ENCODE measurements at places on chromosomes 2 and 18. TPM values are rescaled to one million over a fixed set of nuclear protein-coding genes. Genes with fewer than 3 reads are reported as not detected.

VIT gene
- total RNA-seq, result not detected

DNA sequence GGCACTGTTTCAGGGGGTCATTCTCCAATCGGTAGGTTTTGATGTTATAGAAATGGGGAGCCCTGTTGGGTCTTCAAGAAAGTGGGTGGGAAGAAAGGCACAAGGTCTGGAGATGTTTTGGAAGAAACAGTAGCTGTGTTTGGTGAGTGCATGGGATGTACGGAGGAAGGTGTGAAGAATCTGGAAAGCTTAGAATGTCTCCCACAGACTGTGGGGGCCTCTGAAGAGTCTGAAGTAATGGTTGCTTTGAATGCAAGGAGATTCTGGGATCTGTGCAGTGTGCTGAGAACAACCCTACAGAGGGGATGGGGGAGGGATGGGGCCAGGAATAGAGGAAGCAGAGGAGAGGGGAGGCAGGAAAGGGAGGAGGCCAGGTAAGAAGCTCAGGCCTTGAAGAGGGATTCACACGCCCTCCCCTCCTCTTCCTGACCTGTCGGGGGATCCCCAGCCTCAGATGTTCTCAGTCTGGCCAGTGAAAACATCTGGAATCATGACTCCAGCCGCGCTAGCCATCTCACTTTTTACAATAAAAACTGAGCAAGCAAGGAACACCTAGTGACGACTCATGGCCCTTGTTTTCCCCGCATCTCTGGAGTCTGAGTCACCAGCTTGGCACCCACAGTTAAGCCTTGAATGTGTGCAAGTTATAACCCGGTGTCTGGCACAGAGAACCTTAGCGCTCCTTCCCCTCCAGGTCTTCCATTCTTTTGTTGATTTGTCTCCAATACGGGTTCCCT lies 74.2 kb downstream of the SH3BP4 start:
- ATAC-seq, result peak; percentile 24

FBXO36 gene
- total RNA-seq, result 3.7 TPM

- ATAC-seq, result no peak
Observed at GRCh38 chr18:49866680-49867079, 53.3 kb upstream of the ACAA2 start.

DNA sequence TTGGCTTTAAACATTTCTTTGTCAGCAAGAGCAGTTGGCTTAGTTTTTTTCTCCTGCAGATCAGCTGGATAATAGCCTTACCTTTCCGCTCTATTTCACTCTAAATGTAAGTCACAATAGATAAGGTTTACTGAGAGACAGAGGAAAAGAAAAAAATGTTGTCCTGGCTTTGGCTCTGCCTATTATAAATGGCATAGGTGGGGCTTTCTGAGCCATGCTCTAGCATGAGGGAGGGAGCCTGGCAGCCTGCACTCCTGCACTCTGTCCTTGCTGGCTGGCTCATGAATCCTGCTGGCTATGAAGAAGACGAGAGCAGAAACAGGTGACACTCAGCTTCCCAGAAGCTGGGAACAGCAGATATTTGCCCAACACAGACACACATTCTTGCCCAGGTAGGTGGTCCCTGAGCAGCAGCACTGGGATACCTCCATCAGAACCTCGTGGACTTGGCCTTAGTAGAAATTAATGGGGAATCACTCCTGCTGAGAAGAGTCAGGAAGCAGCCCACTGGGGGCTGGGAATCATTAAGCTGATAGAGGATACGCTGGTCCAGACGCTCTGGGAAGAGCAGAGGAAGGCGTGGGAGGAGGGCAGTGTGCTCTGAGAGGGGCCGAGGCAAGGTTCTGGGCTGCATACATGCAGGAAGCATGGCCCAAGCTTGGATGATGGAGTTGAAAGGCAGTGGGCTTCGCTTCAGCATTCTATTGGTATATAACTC lies 514.4 kb upstream of the HS6ST1 start:
- ATAC-seq, result peak; percentile 18

GRCh38 chr18:6370410-6370809 lies 44.3 kb downstream of the L3MBTL4 start:
- ATAC-seq, result no peak

GREB1 gene
- 7.7 TPM for total RNA-seq

GRCh38 chr2:208607694-208608093 lies 201.1 kb downstream of the PTH2R start:
- ATAC-seq, result no peak

GRCh38 chr2:39772812-39773152 lies 6.3 kb downstream of the THUMPD2 start:
- ATAC-seq, result no peak

- ATAC-seq, result peak; percentile 44
Observed at GRCh38 chr2:134261398-134262131, 7.7 kb downstream of the MGAT5 start.

ACVR1C gene
- total RNA-seq, result 1.1 TPM

DNA sequence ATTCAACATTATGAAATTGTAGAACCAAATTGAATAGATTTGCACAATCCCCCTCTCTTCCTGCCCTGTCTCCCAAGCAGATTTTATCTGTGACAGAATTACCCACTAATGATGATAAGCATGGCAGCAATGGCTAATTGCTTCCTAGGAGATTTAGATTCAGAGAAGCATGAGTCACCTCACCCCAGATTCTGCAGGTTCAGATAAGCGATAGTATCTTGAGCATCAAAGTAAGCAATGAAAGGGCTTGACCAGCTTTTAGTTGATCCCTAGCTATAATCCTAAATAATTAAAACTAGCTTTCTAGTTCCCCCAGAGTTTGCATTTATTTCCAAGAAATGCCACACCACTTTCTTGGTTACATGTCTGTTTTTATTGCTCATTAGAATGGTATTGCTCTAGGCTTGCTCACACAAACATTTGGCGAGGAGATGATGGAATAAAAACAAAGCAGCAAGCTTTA lies 204.3 kb downstream of the GULP1 start:
- ATAC-seq, result no peak

GRCh38 chr18:67145586-67146292 lies 370.8 kb downstream of the DSEL start:
- no peak for ATAC-seq

DNA sequence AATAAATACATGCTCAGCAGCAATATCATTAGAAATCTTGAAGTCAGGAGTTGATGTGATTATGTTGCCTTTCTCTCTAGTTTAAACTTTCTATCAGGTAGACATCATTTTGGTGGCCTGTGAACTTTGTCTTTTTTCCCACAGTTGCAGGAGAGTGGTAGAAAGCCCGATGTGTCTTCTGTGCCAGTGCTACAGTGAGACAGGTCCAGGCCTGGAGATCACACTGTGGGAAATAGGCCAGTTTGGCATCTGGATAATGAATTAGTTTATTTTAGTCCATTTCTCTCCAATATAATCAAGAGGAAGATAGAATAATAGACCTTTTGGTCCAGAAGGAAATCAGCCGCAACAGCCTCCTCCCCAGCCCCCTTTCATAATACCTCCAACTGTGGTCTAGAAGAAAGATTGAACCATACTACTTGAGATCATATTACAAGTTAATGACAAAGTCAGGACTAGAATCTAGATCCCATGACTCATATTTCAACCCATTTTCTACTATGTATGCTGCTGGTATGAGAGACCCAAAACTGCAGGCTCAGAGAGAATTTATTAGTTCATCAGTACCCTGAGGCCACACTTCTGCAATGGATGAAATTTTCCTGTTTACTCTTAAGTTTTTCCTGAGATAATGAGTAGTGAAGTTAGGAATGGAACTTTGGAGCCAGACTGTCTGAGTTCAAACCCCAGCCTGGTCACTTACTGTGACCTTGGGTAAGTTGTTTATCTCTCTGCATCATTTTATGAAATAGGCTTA lies 20.6 kb downstream of the KCMF1 start:
- ATAC-seq, result peak; percentile 10

DNA sequence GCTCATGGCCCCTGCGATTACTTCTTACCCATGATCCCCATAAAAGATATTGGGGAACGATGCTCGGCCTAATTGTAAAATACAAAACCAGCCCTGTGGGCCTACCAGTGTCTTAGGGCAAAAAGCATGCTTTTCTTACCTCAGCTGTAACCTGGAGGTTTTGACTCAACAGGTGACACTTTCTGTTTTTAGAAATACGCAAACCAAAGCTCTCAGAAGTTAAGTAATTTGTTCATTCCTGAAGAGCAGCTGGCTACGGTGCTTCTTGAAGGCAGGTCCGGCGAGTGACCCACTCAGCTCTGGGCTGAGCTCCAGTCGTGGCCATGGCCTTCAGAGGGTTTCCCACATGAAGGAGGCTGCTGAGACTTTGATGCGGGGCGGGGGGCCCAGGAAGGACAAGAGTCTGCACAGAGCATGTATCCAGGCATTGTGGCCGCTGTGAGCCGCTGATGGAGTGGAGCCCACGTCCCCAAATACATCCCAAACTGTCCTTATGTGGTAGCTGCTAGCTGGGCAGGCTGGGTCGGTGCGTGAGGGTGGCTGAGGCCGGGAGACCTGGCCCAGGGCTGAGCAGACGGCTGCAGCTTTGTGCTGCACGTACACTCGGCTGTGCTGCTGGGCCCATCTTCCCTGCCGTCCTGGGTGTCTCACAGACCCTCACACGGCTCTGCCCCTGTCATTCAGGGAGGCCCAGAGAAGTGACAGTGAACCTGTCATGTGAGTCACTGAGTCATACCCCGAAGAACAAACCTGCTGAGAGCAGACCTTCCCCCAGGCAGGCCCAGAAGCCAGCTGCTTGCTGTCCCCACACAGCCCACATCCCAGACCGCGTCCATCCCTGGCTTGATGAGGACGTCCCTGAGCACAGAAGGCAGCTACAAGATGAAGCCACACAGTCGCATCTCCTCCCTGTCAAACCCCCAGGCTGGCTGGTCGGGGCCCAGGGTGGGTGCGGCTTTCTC lies 34.1 kb downstream of the ITGB1BP1 start:
- ATAC-seq, result peak; percentile 94

ACVR1 gene
- 14.9 TPM for total RNA-seq

CRACDL gene
- 0.19 TPM for total RNA-seq

DNA sequence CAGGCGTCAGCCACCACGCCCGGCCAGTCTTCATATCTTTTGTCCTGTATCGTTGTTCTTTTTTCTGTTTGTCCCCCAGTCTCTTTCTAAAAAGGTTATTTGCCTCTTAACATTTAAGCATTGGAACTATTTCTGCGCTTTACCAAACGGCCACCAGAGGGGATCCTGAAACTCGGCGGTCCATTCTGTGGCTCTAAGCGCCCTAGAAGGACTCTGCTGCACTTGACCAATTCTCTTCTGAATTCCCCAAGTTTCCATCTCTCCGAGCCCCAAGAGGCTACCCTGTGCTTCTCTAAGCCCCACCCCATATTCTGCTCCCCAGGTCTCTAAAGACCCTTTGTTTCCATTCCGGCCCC lies 33.1 kb upstream of the REG3G start:
- peak; percentile 49 for ATAC-seq

DNA sequence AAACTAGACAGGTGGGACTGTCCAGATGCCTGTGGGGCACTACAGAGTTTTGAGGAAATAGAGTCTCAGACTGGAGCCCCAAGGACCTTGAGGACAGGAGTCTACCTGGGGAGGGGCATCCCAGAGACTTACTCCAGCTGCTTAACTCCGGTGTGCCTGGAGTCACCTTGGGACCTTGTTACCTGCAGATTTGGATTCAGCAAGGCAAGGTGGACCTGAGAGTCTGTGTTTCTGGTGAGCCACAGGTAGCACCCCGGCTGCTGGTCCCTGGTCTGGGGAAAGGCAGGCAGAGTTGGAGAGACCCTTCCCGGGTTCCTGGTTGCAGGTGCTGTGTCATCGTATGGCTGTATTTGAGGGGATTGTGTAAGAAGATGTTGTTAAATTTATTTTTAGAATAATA lies 102.4 kb downstream of the AGAP1 start:
- no peak for ATAC-seq

- no peak for ATAC-seq
Observed at GRCh38 chr2:108266218-108266617, 22.5 kb upstream of the SULT1C2 start.

RNF125 gene
- total RNA-seq, result 0.78 TPM

DNA sequence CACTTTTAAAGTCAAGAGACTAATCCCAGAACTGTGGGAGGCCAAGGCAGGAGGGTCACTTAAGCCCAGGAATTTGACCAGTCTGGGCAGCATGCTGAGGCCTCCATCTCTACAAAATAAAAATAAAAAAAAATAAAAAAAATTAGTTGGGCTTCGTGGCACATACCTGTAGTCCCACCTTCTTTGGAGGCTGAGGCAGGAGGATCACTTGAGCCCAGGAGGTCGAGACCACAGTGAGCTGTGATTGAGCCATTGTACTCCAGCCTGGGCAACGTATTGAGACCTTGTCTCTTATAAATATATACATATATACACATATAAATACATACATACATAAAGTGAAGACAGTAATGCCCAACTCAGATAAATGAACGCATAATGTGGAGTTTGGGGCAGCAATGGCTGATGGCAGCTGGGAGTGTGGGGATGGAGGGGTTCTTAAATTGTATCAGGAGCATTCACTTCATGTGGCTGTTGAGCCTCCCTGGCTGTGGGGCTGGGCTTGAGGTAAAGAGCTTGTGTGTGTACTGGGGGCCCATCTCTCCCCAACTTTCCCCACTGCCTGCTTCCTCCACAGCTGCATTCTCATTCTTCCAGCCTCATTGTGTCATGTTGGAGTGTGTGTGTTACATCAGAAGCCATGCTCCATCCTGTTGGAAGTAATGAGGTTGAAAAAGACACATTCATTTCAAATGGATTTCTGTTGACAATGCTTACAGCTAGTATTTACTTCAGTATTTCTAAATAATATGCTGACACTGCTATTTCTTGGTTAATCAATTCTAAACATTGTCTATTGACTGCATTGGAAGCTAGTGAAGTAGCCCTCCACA lies 96.5 kb upstream of the HS6ST1 start:
- ATAC-seq, result no peak

DNA sequence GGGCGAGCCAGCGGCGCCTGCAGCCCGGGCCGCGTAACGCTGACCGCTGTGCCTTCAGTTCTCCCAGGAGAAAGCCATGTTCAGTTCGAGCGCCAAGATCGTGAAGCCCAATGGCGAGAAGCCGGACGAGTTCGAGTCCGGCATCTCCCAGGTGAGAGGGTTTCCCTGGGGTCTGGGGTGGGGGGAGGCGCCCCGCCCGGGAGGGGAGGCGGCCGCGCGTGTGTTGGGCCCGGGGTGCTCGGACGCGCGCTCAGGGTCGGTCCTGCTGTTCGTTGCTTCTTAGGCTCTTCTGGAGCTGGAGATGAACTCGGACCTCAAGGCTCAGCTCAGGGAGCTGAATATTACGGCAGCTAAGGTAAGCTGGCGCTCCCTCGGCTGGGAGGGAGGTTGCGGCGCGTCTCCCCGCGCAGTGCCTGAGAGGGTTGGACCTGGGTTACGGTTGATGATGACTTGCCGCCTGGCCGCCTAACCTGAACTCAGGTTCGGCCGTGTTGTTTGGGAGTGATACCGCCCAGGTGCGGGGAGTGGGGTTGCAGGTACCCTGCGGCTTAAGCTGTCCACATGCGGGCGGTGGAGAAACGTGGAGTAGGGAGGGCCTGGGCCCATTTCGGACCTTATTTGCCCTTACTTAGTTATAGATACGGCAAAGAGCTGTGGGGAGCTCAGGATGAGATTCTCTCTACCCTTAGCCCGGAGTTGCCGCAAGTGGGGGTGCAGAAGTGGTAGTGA lies 638 bp downstream of the RPS7 start:
- no peak for ATAC-seq
